Tongue (tissue), 3 donors: ENCODE measurements at places on chromosomes 13 and 19.

DNA sequence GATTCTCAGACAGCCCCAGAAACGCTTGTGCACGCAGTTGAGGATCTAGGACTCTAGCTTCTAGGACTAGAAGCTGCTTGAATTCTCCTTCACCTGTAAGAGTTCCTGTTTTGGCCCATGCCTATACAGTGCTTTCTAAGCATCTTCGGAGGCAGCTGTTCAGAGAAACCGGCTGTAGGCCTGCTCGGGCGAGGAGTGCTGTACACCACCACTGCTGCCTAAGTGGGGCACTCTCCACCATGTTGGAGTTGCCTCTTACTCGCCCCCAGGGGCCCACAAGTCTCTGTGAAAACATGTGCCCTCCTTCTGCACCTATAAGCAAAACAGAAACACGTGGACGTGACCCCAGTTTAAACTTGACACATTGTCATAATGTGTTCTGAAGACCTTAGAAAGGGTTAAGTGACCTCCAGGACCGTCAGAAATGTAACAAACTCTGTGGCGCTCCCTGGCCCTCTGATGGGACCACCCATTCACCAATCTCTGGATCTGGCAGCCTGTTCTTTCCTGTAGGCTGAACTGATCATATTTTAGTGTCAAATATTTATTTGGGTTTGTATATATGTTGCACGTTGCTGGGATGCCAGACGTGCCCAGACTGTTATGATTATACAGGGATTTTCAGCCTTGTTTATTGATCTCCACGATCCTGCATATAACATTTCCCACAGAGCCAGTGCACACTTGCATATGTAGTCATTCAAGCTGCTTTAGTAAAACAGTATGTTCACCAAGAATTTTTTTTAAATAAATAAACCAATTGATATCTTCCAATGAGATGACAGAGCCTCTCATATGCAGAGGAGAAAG lies 60.8 kb downstream of the C13orf42 start:
- no peak for DNase-seq

GRCh38 chr13:34591900-34592529 lies 350.1 kb upstream of the NBEA start:
- peak; percentile 92 for DNase-seq

DNA sequence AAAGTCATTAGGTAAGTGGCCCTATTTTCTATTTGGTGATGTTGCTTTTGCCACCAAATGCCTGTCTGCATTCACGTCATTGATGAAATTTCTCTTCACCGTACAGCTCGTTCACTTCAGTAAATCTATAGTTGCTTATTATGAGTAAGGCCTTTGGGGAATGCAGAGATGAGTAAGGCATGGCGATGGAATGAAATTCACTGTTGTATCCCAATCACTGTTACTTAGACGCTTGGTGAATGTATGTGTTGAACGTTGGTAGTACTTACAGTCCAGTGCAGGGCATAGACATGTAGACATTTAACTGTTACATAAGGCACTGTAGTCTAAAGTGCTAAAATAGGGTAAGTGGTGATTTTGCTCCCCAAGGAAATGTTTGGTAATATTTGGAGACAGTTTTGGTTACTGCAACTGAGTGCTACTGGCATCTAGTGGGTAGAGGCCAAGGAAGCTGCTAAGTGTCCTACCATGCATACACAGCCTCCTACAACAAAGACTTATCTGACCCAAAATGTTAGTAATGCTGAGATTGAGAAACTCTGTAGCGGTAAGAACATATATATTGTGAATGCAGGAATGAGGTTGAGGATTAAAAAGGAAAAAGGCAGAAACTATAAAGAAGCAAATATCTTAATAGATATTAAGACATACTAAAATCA lies 5.8 kb downstream of the AKAP11 start:
- DNase-seq, result no peak

DNA sequence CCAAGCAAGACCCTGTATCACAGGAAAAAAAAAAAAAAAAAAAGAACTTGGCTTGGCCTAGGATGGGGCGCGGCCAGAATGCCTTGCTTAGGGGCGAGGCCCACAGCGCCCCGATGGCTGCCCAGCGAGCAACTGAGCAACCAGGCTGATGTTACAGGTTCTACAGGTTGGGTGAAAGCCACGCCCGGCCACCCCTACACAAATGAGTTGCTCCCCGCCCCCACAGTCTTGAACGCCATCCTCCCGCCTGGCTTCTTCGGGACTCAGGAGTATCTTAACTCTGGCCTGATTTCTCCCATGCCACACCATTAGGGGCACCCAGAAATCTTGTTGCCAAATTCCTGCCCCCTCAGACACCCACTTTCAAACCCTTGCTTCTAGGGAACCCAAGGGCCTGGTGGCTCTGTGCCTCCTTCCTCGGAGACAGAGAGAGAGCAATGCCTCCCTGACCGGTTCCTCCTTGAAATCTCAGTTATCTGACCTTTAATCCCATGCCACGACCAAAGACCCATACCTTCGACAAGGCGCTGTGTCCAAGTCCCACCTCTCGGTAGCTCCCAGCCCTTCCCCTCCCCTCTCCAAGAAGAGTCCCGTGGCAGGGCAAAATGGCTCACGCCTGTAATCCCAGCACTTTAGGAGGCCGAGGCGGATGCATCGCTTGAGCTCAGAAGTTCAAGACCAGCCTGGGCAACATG lies 1.1 kb upstream of the CBLC start:
- peak; percentile 67 for DNase-seq

- no peak for DNase-seq
Measured at GRCh38 chr13:25920277-25920676, 131.5 kb downstream of the SHISA2 start.

GRCh38 chr13:50116430-50116973 lies 101.3 kb downstream of the KCNRG start:
- no peak for DNase-seq

DNA sequence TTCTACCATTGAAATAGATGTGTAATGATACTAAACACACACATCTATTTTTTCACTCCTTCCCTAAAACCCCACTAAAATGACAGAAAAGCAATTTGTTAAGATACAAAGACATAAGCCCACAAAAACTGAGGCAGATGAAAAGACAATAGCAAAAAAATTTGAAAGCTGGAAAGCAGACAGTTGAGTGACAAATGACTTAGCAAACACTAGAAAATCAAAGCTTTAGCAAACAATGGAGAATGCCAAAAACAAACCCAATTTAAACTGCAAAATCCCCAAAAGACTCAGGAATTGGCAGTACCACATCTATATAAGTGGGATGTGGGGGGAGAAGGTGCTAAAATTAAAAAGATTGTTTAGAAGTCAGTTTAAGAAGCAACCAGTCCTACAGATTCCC lies 9.5 kb downstream of the TSC22D1 start:
- DNase-seq, result no peak

DNA sequence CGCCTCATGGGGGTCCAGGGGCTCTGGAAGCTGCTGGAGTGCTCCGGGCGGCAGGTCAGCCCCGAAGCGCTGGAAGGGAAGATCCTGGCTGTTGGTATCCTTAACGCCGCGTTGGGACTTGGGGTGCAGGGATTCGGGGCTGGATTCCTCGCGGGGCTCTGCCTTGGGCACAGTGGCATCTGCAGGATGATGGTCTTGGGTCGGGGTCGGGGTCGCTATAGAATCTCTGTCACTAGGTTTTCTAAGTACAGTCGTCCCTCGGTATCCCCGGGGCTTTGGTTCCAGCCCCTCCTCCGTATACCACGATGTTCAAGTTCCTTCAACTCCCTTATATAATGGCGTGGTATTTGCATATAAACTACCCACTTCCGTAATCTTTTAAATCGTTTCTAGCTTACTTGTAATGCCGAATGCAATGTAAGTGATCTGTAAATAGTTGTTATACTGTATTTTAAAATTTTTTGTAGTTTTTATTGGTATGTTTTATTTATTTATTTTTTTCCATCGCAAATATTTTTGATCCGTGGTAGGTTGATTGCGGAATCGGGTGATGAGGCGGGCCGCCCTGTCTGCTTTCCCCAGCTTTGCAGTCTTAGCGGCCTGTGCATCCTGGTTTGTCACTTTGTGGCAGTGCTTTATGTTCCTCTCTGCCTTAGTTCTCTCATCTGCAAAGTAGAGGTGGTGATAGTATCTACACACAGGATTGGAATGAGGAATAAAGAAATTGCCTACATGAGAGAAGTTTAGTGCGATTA lies 606 bp downstream of the ERCC5 start:
- DNase-seq, result peak; percentile 45
